ENCODE measurements at places on chromosomes 5 and 9.

GRCh38 chr5:10892147-10892910 lies 131.3 kb upstream of the DAP start:
- DNase-seq = no peak

DNA sequence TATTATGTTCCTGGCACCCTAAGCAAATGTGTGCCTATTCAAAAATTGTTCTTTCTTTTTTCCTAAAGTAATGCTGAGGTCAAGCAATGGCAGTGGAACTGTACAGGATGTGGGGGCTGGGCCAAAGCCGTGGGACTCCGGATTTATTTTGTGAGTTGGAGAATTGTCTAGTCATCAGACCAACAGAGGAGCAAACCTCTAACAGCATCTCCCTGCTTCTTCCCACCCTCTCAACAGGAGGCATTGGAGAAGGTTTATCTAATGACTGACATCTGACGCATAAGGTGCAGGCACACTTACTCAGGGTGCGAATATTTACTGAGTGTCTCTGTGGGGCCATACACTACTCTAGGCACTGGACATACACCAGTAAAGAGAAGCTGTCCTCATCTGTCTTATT lies 38.6 kb downstream of the MARCHF11 start:
- DNase-seq = no peak

- no peak for DNase-seq
Measured at GRCh38 chr5:160451281-160451680, 29.6 kb downstream of the PTTG1 start.

GRCh38 chr9:134196911-134197310 lies 32.5 kb upstream of the RNU6ATAC start:
- no peak for DNase-seq

DNA sequence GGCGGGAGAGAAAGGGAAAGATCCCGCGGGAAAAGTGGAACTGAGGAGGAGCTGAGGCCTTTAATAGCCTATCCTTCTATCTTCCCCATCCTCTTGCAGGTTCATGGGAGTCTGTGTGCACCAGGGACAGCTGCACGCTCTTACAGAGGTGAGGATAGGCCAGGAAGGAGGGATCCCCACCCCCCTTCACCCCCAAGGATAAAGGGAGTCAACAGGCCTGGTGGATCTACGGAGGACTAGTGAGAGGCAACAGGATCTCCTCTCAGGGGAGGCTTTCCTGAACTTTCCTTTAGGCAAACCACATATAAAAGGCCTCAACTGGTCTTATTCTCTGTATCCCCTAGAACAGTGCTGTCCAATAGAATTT lies 1.1 kb downstream of the TESK1 start:
- no peak for DNase-seq

DNA sequence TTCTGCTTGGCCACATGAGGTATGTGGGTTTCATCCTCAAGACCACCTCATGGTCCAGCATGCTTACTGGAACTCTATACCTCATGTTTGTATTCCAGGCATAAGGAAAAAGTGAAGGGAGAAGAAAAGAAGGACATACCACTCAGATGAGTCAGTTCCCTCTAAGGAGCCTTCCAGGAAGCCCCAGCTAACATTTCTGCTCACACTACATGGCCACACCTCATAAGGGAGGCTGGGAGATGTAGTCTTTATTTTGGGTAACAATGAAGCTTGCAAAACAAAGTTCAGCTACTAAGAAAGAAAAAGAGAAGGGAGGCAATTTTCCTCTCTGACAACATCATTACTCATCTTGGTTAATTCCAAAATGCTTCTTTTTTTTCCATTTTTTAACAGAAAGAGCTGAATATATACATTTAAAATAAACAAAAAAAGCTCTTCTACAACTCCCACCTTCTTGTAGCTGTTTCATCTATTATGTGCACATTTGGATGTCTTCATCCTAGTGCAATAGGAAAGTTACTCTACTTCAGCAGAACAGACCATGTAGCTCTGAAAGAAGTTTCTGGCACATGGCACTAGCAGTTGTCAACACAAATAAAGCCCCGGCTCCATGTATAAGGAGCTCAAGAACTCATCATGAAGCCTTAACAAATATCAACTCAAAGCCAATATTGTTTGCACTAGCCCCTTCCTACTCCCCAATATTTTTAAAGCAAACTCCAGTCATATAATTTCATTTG lies 123.6 kb upstream of the CCDC112 start:
- DNase-seq = no peak
